ENCODE measurements at places on chromosomes 6 and 20.

- no peak for DNase-seq
These were observed 22.8 kb downstream of the CST5 start for GRCh38 chr20:23856736-23857135.

- DNase-seq = no peak
These were observed 4.8 kb upstream of the ZMYND8 start for GRCh38 chr20:47361057-47361915.

DNA sequence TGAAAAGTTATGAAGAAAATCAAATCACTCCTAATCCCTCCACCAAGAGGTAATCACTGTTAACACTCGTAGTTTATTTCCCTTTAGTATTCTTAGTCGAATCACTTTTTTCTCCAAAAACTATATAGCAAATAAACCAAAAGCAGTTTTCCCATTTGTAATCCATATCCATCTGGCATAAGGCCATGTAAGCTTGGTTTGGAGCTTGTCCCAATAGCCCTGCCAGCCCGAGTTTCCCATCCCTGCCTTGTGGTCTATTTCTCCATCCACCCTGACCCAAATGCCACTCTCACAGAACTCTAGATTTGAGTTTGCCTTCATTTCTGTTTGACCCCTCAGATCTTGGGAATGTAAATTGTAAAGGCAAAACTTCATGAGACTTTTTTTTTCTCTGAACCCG is 71.8 kb upstream of the DSP start:
- DNase-seq = no peak

- no peak for DNase-seq
These were observed 286.3 kb downstream of the CDH26 start for GRCh38 chr20:60244373-60245146.

GRCh38 chr6:111657146-111657545 is 51.5 kb upstream of the TRAF3IP2 start:
- no peak for DNase-seq

DNA sequence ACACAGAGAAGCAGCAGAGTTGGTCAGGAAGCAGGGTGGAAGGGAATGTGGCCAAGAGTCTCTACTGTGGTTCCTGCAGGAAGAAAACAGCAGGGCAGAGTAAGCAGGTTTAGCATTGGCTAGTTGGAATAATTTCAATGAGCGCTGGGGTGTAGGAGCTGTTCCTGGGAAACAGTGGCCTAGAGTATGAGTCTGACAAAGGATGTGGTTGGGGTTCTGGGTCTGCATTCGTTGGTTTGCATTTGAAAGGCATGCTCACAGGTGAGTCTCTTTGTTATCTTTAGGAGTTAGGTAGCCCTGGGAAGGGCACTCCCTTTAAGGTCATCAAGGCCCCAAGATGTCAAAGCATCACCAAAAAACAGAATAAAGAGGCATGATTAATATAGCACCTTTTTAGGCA is 911.6 kb upstream of the SLC35B3 start:
- DNase-seq = no peak

Measured in progenitor cell of endocrine pancreas (in vitro differentiated cells).